ENCODE measurements at places on chromosomes 7 and 10.

DNA sequence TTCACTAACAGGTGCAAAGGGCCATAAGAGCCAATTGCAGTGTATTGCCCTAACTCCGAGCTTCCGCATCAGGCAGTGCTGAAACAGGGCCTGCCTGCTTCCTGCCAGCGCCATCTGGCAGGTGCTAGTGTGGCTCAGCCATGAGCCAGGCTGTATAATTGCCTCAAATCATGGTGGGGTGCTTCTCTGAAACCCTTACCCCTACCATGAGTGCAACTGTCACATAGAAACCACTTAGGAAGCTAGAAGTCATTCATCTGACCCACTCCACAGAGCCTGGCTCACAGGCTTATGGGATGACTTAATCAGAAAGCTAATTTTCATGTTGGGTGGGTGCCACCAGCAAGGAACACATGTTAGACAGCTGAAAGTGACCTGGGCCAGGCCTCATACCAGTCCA is 133.3 kb upstream of the LAMB4 start:
- DNase-seq = no peak

DNA sequence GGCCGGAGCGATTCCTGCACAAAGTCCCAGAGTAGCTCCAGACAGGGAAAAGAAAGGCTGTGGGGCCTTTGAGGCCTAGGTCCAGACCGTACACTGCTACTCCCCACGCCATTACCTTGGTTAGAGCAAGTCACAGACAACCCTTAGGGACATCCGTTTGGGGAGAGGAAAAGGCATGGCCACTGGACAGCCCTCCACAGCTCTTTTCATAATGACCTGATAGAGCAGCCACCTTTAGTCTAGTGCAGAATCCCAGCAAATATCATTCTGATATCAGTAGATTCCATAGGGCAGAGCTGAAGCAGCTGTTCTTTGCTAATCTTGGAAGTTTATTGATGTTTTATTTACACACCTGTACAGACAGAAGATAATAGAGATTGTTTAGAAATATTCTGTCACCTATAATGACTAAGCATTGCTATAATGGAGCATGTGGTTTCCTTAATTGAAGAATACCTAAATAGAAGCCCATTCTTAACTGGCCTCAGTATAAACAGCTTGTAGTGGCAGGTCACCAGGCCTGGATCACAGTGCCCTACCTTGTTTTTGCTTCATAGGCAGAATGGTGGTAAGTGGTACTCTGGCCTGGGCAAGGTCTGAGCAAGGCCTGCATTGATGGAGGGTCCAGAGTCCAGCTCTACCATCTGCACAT is 27.9 kb downstream of the OGDH start:
- DNase-seq = no peak

DNA sequence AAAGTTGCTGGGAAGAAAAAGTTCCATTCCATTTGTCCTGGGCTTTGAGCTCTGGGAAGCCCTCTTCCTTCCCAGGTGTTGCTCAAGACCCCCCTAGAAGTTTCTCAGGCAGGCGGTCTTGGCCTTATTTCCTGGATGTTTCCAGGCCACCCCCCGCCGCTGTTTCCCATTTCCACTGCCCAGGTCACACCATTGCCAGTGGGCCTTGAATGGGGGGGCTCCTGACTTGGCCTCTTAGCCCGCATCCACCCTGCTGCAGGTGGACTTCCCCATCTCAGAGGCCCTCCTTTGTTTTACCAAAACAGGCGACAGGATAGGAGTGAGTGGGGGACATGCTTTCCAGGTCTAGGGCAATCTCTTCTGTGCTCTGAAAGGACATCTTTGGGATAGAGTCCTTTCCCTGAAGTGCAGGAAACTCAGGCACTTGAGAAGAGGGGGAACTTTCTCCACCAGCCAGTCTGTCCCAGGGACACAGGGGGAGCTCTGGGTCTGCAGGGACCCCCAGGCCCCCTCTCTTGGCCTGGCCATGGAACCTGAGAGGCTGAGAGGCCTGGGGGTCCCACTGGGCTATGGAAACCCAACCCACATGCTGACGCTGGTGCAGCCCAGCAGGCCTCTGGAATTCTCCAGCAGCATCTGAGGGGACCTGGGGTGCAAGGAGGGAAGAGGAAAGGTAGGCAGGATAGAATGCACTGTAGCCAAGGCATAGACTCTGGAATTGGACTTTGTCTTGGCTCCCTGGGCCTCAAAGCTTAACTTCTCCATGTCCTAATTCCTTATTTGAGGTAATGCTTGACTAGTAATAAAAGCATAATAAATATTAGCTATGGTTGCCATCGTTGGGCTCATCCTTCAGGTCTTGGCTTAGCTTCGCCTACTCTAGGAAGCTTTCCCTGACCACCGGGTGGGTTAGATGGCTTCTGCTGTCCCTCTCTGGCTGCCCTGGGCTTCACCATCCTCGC is 17.6 kb downstream of the NEURL1 start:
- no peak for DNase-seq

GRCh38 chr10:114402233-114402632 is 2.1 kb downstream of the AFAP1L2 start:
- DNase-seq = no peak

- DNase-seq = no peak
Measured at GRCh38 chr7:102000123-102000522, 182.7 kb downstream of the CUX1 start.

DNA sequence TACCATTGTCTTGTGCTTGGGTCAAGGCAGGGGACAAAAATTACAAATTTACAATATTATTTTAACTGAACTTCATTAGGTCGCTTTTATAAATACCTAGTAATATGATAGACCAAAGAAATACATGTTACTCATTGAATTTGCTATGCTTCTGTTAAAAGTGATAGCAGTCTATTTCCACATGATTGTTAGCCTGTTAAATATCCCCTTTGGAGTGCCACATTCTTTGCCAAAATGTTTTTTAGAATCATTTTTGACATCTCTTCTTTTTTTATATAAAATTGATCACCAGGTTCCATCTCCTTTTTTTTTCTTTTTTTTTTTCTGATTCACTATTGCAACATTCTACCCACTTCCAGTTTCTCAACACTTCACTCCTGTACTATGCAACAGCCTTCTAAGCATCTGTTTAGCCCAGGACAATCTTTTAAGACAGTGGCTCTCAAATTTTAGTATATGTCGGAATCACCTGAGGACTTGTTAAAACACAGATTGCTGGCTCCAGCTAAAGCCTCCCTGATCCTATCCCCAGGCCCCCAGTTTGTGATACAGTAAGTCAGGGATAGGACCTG is 16.4 kb upstream of the NDUFA5 start:
- no peak for DNase-seq

DNA sequence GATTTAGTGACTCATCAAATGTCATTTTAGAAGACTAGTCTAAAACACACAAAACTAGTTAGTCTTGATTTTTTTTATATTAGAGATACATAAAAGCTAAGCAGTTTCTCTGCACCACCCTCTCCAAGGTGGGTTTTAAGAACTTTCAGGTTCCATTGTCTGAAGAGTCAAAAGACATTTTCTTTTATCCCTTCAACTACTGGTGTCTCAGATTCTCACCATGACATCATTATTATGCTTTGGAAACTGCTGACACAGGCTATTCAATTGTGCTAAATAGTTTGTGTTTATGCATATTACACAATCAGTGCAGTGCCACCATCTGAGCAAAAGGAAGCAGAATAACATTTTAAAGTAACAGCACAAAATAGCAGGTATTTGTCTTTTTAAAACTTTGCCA is 52.2 kb downstream of the IGF2BP3 start:
- DNase-seq = no peak
